ENCODE measurements at places on chromosomes 13 and 19.

DNA sequence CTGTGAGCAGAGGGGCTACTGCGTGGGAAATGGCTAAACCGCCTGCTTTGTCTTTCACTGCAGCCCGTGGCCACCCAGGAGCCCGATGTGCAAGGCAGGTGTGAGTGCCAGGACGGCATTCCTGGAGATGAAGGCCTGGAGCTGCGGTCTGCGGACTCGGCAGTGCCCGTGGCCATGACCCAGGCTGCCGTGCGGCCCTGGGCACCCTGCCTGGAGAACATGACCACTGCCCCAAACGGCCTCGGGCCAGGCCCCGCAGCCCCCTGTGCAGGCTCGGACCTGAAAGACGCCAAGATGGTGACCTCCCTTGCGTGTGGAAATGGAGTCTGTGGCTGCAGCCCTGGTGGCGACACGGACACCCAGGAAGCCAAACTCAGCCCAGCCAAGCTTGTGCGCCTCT lies 62.2 kb downstream of the SPATA13 start:
- no peak for DNase-seq

- DNase-seq = peak; percentile 81
These were observed 7.4 kb downstream of the HPN start for GRCh38 chr19:35048911-35049411.

GRCh38 chr13:45838171-45838745 lies 13.3 kb downstream of the SIAH3 start:
- DNase-seq = no peak

- no peak for DNase-seq
These were observed 14.7 kb downstream of the NOVA2 start for GRCh38 chr19:45958769-45959516.

DNA sequence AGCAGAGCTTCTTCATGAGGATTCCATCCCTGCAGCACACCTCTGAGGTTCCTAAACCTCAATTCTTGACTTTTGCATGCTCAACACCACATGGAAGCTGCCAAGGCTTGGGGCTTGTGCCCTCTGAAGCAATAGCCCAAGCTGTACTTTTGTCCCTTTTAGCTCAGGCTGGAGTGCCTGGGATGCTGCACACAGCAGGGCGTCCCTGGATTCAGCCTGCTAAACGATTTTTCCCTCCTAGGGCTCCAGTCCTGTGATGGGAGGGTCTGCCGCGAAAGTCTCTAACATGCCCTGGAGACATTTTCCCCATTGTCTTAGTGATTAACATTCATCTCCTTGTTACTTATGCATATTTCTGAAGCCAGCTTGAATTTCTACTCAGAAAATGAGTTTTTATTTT lies 98.3 kb downstream of the SLITRK5 start:
- no peak for DNase-seq

GRCh38 chr13:113732961-113733950 lies 25.8 kb upstream of the TMEM255B start:
- DNase-seq = no peak

GRCh38 chr19:55641426-55642152 lies 787 bp downstream of the ZNF580 start:
- DNase-seq = peak; percentile 38

- DNase-seq = no peak
These were observed 95.0 kb upstream of the STARD13 start for GRCh38 chr13:33380487-33381079.

DNA sequence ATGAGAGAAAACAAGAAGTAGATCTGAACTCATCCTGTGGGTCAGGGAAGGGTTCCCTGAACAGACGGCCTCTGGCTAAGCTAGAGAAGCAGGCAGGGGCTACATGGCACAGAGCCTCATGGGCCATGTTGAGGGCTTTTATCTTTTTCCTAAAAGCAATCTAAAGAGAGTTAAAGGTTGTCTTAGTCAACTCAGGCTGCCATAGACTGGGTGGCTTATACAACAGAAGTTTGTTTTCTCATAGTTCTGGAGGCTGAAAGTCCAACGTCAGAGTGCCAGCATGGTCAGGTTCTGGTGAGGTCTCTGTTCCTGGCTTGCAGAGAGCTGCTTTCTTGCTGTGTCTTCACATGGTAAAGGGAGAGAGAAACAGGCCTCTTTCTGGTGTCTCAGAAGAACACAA lies 2.9 kb upstream of the MBNL2 start:
- no peak for DNase-seq

GRCh38 chr13:38223089-38223488 lies 126.6 kb upstream of the UFM1 start:
- no peak for DNase-seq

- DNase-seq = peak; percentile 17
These were observed 4.9 kb upstream of the SMIM17 start for GRCh38 chr19:56637976-56638555.

DNA sequence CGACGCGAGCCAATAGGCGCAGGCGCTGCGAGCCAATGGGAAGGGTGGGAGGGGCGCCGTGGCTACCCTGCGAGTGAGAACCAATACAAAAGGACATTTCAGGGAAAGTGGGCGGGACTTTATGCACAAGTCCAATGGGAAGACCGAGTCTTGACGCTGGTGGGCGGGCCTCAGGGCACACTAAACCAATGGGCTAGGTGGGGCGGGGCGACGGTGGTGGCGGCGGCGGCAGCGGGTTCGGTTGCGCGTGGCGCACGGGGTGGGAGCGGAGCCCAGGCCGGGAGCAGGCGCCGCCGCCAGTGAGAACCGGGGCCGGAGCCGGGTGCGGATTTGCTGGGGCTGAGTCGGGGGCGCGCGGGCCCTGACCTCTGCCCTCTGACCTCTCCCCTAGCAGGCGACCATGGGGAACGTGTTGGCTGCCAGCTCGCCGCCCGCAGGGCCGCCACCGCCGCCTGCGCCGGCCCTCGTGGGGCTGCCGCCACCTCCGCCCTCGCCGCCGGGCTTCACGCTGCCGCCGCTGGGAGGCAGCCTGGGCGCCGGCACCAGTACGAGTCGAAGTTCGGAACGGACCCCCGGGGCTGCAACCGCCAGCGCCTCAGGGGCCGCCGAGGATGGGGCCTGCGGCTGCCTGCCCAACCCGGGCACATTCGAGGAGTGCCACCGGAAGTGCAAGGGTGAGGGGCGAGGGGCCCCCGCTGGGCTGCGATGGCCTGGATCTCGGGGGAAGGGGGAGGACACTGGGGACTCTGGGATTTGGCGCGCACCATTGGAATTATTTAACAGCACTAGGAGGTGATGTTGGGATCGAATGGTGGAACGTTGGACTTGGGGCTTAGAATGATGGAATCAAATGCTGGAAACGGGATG lies at the start of gene TOMM40:
TOMM40 (plus strand) TSS at position 239 of the 867 bp plus-strand sequence; CDS start at position 401, 162 bp downstream.
- DNase-seq = no peak

Data from G401 (cell line).